Left lung (tissue), 14 donors: ENCODE measurements at places on chromosomes 6 and 20. TPM values are rescaled to one million over a fixed set of nuclear protein-coding genes. Genes with fewer than 3 reads are reported as not detected.

Gene BMP5
- 12.7 TPM for total RNA-seq

Gene ACSS2
- 108 TPM for total RNA-seq

Gene HCRTR2
- total RNA-seq: not detected

Gene IGF2R
- 141 TPM for total RNA-seq

Gene LPA
- not detected for total RNA-seq

Gene LCA5
- 5.2 TPM for total RNA-seq

Gene GGTLC1
- total RNA-seq: 22.4 TPM

Gene SMLR1
- not detected for total RNA-seq

Gene TMEM217
- total RNA-seq: 2.1 TPM

Gene BTN1A1
- total RNA-seq: not detected

- H3K27me3 ChIP-seq: no peaks in the 10 kb centered on the region
- no peak for DNase-seq
- H3K4me3 ChIP-seq: no peak overlapping the region
These were observed 38.2 kb upstream of the FANCE start for GRCh38 chr6:35413911-35414310.

DNA sequence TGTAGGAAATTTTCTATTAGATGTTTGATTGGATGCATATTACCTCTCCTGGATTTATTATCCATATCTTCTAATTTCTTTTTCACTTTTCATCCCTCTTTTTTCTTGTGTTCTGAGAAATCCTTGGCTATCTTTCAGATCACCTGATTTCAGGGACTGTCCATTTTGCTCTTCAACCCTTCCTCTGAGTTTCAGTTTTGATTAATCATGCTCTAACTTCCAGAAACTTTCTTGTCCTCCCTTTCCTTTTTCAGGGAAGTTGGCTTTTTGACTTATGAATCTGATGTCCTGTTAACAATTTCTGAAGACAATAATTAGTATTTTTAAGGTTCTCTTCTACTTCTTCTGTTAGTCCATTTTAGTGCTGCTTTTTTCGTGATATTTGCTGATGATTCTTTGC, 79.1 kb downstream of the FKBP5 start:
- H3K4me1 ChIP-seq: peaks cover 73% of the 10 kb centered on the region
- H3K27me3 ChIP-seq: no peaks in the 10 kb centered on the region
- DNase-seq: no peak
- no peak overlapping the region for H3K4me3 ChIP-seq
- H3K27ac ChIP-seq: peak overlapping the region; percentile 18
- no peaks in the 10 kb centered on the region for H3K36me3 ChIP-seq

DNA sequence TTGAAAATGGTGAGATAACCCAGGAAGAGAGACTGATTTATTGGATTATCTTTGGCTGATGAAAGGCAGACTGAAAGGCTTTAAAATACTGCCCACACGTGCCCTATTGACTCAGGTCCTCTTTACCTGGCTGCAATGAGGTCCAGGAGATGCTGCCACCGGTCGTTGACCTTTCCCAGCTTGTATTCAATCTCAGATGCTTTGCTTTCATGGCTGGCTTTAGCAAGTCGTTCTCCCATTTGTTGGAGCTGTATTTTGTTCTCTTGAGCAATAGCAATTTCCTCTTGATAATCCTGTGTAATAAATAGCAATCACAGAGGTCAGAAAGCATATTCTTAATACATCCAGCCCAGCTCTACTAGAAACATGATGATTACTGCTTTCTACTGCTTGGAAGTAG, 368.8 kb downstream of the ESR1 start:
- H3K36me3 ChIP-seq: peaks cover 61% of the 10 kb centered on the region
- no peaks in the 10 kb centered on the region for H3K27me3 ChIP-seq
- no peak overlapping the region for H3K4me3 ChIP-seq
- no peaks in the 10 kb centered on the region for H3K4me1 ChIP-seq
- no peak overlapping the region for H3K27ac ChIP-seq

GRCh38 chr6:107421696-107422256, 37.6 kb downstream of the PDSS2 start:
- H3K36me3 ChIP-seq: no peaks in the 10 kb centered on the region
- H3K4me3 ChIP-seq: no peak overlapping the region
- H3K27me3 ChIP-seq: no peaks in the 10 kb centered on the region
- no peaks in the 10 kb centered on the region for H3K4me1 ChIP-seq
- no peak overlapping the region for H3K27ac ChIP-seq

DNA sequence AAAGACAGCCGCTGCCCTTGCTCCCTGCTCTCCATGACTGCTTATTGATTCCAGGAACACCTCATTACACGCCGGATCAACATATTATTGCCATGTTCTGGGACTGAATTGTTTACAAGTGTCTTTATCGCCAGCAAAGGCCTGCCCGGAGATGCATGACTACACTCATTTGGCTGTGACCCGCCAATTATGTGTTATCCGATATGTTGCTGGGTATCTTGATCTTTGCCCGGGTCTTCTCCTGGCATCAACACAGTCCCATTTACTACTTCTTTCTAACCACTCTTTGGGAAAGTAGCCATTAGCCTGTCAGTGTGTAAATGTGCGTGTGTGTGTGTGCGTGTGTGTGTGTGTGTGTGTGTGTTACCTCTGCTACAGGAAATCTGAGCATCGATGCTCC, 15.4 kb downstream of the LINC00237 start:
- no peaks in the 10 kb centered on the region for H3K4me1 ChIP-seq
- H3K27ac ChIP-seq: no peak overlapping the region
- peaks cover 52% of the 10 kb centered on the region for H3K27me3 ChIP-seq

- H3K27ac ChIP-seq: no peak overlapping the region
- no peaks in the 10 kb centered on the region for H3K27me3 ChIP-seq
- H3K36me3 ChIP-seq: no peaks in the 10 kb centered on the region
- DNase-seq: no peak
These were observed 103.0 kb downstream of the SASH1 start for GRCh38 chr6:148445620-148446019.

GRCh38 chr20:44471481-44471882, 4.2 kb upstream of the TTPAL start:
- peaks cover 3% of the 10 kb centered on the region for H3K4me1 ChIP-seq
- DNase-seq: no peak
- no peak overlapping the region for H3K27ac ChIP-seq
- no peaks in the 10 kb centered on the region for H3K27me3 ChIP-seq

GRCh38 chr6:73538116-73538779, 17.4 kb upstream of the EEF1A1 start:
- no peaks in the 10 kb centered on the region for H3K36me3 ChIP-seq
- no peaks in the 10 kb centered on the region for H3K4me1 ChIP-seq
- H3K27ac ChIP-seq: no peak overlapping the region
- no peak overlapping the region for H3K4me3 ChIP-seq
- no peak for DNase-seq

DNA sequence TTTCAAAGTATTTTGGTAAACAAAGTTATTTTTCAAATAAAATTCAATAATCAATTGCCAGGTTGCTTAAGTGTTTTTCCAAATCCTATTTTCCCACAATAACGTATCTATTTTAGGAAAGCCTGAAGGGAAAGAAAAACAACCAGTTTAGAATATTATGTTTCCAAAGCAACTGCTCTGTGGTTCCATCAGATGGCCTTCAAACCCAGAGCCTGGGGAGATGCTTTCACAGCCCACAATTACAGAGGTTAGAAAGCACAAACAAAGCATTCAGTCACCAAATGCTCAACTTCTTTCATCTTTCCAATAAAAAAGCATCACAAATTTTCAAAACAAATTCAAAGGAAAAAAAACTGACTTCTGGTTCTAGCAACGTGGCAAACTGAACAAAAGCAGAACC, 66.0 kb downstream of the ELOVL5 start:
- DNase-seq: no peak
- peaks cover 25% of the 10 kb centered on the region for H3K36me3 ChIP-seq
- H3K27ac ChIP-seq: no peak overlapping the region
- no peak overlapping the region for H3K4me3 ChIP-seq

- no peak overlapping the region for H3K27ac ChIP-seq
- no peaks in the 10 kb centered on the region for H3K4me1 ChIP-seq
- H3K4me3 ChIP-seq: no peak overlapping the region
- no peaks in the 10 kb centered on the region for H3K27me3 ChIP-seq
- no peaks in the 10 kb centered on the region for H3K36me3 ChIP-seq
These were observed 8.6 kb downstream of the RAET1E start for GRCh38 chr6:149889326-149889725.

- no peak overlapping the region for H3K4me3 ChIP-seq
- no peak overlapping the region for H3K27ac ChIP-seq
- no peaks in the 10 kb centered on the region for H3K36me3 ChIP-seq
- H3K27me3 ChIP-seq: no peaks in the 10 kb centered on the region
- peaks cover 3% of the 10 kb centered on the region for H3K4me1 ChIP-seq
- DNase-seq: no peak
These were observed 235.1 kb downstream of the ZFAND3 start for GRCh38 chr6:38054527-38055202.

DNA sequence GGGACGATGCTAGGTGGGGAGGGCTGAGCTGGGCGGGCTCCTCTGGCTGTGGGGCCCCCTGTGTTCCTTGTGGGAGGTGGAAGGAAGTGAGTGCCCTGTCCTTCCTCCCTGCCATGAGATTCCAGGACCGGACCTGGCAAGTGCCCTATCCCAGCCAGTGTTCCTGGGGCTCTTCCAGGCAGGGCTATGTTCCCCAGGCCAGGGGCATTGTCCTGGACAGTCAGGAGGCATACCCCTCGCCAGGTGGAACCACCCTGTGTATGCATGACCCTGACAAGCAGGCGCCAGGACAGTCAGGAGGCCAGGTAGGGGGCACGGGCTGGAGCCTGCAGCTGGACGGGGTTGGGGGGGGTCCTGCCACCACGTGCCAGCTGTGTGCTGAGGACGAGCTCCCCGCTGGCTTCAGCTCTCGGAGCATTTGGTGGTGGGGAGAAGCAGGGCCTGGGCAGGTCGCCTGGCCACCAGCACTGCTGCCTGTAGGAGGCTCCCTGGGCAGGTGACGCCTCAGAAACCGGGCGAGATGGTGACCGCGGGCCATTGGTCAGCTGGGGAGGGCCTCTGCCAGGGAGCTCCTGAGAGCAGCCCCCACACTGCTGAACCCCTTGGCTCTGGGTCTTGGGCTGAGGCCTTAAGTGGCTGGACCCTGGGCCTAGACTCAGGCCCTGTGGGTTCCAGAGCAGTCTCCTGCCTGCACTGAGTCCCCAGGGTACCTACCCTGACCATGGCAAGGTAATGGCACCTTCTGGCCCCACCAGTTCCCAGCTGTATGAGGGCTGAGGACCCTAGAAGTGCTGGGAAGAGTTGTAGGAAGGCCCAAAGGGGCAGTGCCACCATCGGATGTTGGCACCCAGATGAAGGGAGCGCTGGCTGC, 694 bp downstream of the SLC17A9 start:
- H3K4me3 ChIP-seq: peak overlapping the region; percentile 47
- no peaks in the 10 kb centered on the region for H3K36me3 ChIP-seq
- H3K27ac ChIP-seq: peak overlapping the region; percentile 86
- no peaks in the 10 kb centered on the region for H3K27me3 ChIP-seq
- no peak for DNase-seq

DNA sequence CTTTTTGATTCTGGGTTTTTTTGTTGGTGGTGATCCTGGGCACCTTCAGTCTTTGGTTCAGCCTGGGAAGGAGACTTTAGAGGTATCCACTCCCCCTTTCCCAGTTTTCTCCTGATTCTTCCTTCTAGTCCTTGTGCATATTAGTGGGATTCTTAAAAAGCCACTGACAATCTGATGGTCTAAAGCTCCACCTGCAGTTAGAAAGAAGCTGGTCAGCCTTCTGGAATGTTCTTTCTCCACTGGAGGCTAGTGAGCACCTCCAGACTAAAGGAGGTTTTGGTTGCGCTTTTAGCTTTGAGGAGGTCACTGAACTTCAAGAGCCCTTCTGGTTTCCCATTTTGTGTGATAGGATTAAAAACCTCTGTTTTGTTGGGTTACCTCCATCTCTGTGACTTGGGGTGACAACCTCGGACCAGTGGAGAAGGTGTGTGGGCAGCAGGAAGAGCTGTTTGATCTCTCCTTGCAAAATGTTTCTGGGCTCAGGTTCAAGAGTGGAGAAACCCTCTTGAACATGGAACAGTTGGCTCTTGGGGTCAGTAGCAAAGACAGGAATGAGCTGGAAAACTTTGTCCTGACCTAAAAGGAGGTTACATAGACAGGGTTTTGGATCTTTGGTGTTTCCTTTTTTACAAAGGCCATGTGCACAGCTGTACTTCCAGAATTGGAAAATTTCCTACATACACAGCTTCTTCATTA, 29.0 kb downstream of the JARID2 start:
- H3K36me3 ChIP-seq: no peaks in the 10 kb centered on the region
- H3K4me3 ChIP-seq: no peak overlapping the region
- H3K27ac ChIP-seq: peak overlapping the region; percentile 18
- DNase-seq: no peak
- no peaks in the 10 kb centered on the region for H3K27me3 ChIP-seq

DNA sequence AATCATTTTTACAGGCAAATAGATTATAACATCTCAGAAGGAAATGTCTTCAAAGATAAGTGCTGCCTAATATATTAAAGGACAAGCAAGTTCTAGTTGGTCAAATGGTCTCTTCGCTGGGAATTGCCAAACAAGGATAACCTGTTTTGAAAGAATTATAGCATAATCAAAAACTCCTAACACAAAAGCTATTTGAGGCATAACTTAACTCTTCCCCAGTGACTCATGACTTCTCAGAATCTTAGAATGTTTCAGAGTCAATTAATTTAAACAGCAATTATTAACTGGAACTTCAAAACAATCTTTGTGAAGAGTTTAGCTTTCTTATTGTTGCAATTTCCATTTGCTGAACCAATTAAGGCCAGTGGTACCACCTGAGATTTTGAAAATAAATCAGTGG, 126.6 kb downstream of the MTFR2 start:
- no peak for DNase-seq
- no peaks in the 10 kb centered on the region for H3K27me3 ChIP-seq
- H3K4me3 ChIP-seq: no peak overlapping the region
- no peaks in the 10 kb centered on the region for H3K4me1 ChIP-seq
- no peaks in the 10 kb centered on the region for H3K36me3 ChIP-seq
- no peak overlapping the region for H3K27ac ChIP-seq

GRCh38 chr6:116451916-116452315, 9.3 kb upstream of the CALHM6 start:
- H3K36me3 ChIP-seq: no peaks in the 10 kb centered on the region
- peaks cover 53% of the 10 kb centered on the region for H3K4me1 ChIP-seq
- no peaks in the 10 kb centered on the region for H3K27me3 ChIP-seq

DNA sequence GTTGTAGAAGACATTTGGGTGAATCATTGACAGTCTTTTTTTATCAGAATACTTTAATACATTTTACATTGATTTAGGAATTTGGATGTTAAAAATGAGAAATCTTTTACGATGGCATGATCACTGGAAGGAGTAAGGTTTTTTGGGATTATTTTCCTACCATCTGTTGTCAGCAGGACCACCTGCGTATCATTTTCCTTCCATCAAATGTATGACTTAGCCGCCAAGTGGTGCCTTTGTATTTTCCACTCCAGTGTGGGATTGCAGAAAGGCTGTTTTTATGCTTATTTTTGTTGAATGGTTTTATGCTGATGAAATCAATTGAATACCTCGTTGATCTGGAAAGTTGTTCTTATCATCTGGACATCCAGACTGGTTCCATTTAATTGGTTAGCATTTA, 35.8 kb downstream of the AKAP12 start:
- no peak overlapping the region for H3K27ac ChIP-seq
- no peaks in the 10 kb centered on the region for H3K27me3 ChIP-seq
- H3K4me1 ChIP-seq: no peaks in the 10 kb centered on the region
- no peak overlapping the region for H3K4me3 ChIP-seq

DNA sequence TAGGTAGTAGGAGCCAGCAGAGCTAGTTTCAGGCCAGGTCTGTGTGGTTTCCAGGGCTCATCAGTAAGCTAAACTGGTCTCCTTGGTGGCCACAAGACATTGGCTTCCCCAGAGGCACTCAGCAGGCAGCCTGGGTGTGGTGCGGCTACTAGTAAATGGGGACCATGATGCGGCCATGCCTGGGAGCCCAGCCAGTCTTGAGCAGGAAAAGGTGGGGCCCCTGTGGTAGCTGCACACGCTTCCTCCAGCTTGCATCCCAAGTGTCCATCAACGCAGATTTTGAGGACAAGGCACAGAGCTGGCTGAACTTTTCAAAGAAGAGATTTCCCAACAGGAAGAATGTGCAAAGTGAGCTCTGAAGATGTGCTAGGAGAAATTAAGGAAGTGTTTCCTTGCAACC, 107.4 kb upstream of the NAA20 start:
- no peak overlapping the region for H3K4me3 ChIP-seq
- H3K4me1 ChIP-seq: peaks cover 73% of the 10 kb centered on the region
- no peaks in the 10 kb centered on the region for H3K36me3 ChIP-seq
- no peak for DNase-seq
